ENCODE measurements at places on chromosomes 12 and 14. TPM values are rescaled to one million over a fixed set of nuclear protein-coding genes. Genes with fewer than 3 reads are reported as not detected.

DNA sequence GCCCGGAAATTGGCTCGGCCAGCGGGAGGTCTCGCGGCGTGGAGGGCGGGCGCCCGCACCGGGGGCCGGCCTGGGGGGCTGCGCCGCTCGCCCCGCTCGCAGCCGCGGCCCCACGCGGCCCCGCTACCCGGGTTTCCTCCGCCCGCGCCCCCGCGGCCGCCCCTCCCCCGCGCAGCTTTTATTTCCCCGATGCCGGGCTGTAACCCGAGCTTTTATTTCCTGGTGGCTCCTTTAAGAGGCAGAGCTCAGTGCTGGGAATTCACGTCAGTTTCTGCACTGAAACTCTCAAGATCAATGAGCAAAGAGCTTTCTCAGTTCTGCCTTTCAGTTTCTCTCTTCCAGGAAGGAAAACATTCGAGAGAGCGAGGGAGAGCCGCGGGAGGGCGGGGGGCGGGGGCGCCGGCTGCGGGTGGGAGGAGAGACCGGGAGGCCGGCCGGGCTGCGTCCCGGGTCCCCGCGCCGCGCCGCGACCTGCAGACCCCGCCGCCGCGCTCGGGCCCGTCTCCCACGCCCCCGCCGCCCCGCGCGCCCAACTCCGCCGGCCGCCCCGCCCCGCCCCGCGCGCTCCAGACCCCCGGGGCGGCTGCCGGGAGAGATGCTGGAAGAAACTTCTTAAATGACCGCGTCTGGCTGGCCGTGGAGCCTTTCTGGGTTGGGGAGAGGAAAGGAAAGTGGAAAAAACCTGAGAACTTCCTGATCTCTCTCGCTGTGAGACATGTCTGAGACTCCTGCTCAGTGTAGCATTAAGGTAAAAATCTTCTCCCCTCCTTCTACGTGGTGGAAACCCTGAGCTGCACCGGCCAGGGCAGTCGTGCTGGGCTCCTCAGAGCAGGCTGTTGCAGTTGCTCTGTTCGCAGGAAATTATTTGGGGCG lies at the start of gene ETV6:
Gene ETV6, plus strand, starts transcription at position 262 of the 873 bp plus-strand sequence. Its CDS starts 454 bp downstream, at position 716.
- DNase-seq = peak; percentile 94
- H3K4me1 ChIP-seq = peaks cover 28% of the 10 kb centered on the region
- peak within 1 kb of the TSS; percentile 91 for H3K4me3 ChIP-seq
- H3K27ac ChIP-seq = peak within 1 kb of the TSS; percentile 97
- no peaks in the 10 kb centered on the region for H3K27me3 ChIP-seq

- H3K27ac ChIP-seq = no peak overlapping the region
- H3K36me3 ChIP-seq = no peaks in the 10 kb centered on the region
- DNase-seq = peak; percentile 70
- H3K4me1 ChIP-seq = peaks cover 6% of the 10 kb centered on the region
- H3K27me3 ChIP-seq = peaks cover 19% of the 10 kb centered on the region
Measured at GRCh38 chr14:54366736-54367735, 29.8 kb upstream of the CDKN3 start.

- peaks cover 84% of the 10 kb centered on the region for H3K4me1 ChIP-seq
- peaks cover 86% of the 10 kb centered on the region for H3K36me3 ChIP-seq
- H3K27me3 ChIP-seq = no peaks in the 10 kb centered on the region
- H3K4me3 ChIP-seq = peak overlapping the region; percentile 34
- peak overlapping the region; percentile 79 for H3K27ac ChIP-seq
Measured at GRCh38 chr12:6465467-6466183, 4.9 kb downstream of the VAMP1 start.

Gene SYNDIG1L
- not detected for total RNA-seq

Gene EIF2S3B
- total RNA-seq = 0.62 TPM

- no peak overlapping the region for H3K27ac ChIP-seq
- H3K27me3 ChIP-seq = peaks cover 16% of the 10 kb centered on the region
- no peak for DNase-seq
- H3K4me3 ChIP-seq = no peak overlapping the region
- no peaks in the 10 kb centered on the region for H3K36me3 ChIP-seq
Measured at GRCh38 chr14:51507906-51508511, 143.7 kb upstream of the FRMD6 start.

DNA sequence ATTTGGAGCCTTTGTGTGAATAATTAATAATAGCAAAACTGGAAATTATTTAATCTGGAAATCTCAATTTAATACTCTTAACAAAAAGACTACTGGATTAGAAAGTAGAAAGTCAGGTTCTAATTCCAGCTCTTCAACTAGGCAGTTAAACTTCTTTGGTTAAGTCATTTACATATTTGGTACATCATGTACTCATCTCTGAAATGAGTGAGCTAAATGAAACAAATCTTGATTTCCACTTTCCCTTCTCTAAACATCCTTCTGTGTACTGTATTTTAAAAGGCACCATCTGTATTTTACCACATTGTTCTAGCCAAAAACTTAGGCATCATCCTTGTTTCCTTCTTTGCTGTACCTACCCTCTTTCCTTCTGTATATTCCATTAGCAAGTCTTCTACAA lies 26.9 kb downstream of the CRADD start:
- H3K27ac ChIP-seq = no peak overlapping the region
- H3K27me3 ChIP-seq = no peaks in the 10 kb centered on the region
- no peak for DNase-seq
- H3K4me3 ChIP-seq = no peak overlapping the region

- no peak for DNase-seq
- H3K4me1 ChIP-seq = peaks cover 47% of the 10 kb centered on the region
- no peaks in the 10 kb centered on the region for H3K27me3 ChIP-seq
- H3K27ac ChIP-seq = no peak overlapping the region
Measured at GRCh38 chr14:74886001-74886400, 4.3 kb downstream of the DLST start.

Gene ASPG
- not detected for total RNA-seq

GRCh38 chr14:36506732-36507614 lies 13.1 kb downstream of the NKX2-1 start:
- no peak for DNase-seq
- peak overlapping the region; percentile 29 for H3K27ac ChIP-seq
- peaks cover 81% of the 10 kb centered on the region for H3K27me3 ChIP-seq
- peaks cover 10% of the 10 kb centered on the region for H3K36me3 ChIP-seq

- no peak for DNase-seq
- no peak overlapping the region for H3K4me3 ChIP-seq
- peaks cover 8% of the 10 kb centered on the region for H3K27me3 ChIP-seq
- H3K4me1 ChIP-seq = no peaks in the 10 kb centered on the region
- H3K27ac ChIP-seq = no peak overlapping the region
Measured at GRCh38 chr12:94495445-94496115, 35.9 kb upstream of the CEP83 start.

DNA sequence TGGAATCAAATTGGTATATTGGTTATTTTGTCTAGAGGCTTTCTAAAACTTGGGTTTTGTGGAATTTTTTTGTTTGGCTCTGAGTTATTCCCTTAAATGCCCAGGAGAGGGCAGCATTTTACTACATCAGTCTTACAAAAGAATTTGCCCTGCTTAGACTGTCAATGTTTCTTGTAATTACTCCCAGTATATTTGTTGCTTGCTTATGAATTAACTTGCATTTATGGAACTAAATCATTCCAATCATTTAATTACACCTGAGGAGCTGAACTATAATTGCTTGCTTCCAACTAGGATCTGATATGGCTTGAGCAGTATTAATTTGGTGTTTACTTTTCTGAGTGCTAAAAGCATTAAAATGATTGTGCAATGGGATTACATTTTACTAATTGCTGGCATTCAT lies 48.7 kb downstream of the MIPOL1 start:
- H3K27ac ChIP-seq = no peak overlapping the region
- no peaks in the 10 kb centered on the region for H3K36me3 ChIP-seq
- H3K27me3 ChIP-seq = no peaks in the 10 kb centered on the region
- no peak overlapping the region for H3K4me3 ChIP-seq

Gene INHBC
- total RNA-seq = not detected

Gene ABHD12B
- not detected for total RNA-seq

DNA sequence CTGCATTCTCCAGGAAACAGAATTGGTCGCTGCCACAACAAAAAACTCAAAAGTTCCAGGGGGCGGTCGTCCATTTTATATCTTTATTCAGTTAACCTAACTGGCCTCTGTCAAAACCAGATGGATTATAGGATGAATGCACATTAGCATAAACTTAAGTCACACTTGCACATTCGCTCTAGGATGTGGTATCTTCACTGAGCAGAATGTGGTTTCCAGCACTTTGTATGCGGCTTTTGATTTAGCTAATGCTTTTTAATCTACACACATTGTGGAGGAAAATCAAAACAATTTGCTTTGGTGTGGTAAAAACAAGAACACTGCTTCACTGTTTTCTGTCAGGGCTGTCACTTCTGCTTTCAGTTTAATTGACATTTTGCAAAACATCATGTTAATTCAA lies 4.5 kb downstream of the TAS2R50 start:
- H3K4me3 ChIP-seq = peak overlapping the region; percentile 22
- peak; percentile 89 for DNase-seq
- H3K36me3 ChIP-seq = peaks cover 2% of the 10 kb centered on the region

Gene ACSM4
- not detected for total RNA-seq

DNA sequence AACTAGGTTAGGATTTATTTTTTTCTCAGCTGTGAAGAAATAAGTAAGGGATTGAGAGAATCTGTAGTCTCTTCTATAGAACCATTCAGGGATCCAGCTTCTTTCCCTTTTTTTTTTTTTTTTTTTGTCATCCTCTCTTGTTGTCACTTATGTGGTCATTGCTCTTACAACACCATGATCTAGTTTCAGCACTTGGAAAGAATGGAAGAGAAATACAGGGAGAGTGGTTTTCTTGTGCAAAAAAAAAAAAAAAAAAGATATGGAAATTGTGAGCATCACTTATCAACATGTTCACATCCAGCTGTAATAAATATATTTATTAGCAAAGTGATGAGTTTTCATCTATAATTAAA lies 599.3 kb downstream of the SLC6A15 start:
- DNase-seq = no peak
- H3K27ac ChIP-seq = no peak overlapping the region
- no peak overlapping the region for H3K4me3 ChIP-seq
- H3K27me3 ChIP-seq = no peaks in the 10 kb centered on the region

GRCh38 chr12:70402597-70402996 lies 36.5 kb downstream of the KCNMB4 start:
- no peak overlapping the region for H3K27ac ChIP-seq
- no peak overlapping the region for H3K4me3 ChIP-seq
- no peak for DNase-seq

GRCh38 chr14:23864861-23865260 lies 88.7 kb upstream of the DHRS4 start:
- no peak overlapping the region for H3K4me3 ChIP-seq
- H3K27me3 ChIP-seq = peaks cover 6% of the 10 kb centered on the region
- H3K4me1 ChIP-seq = no peaks in the 10 kb centered on the region

DNA sequence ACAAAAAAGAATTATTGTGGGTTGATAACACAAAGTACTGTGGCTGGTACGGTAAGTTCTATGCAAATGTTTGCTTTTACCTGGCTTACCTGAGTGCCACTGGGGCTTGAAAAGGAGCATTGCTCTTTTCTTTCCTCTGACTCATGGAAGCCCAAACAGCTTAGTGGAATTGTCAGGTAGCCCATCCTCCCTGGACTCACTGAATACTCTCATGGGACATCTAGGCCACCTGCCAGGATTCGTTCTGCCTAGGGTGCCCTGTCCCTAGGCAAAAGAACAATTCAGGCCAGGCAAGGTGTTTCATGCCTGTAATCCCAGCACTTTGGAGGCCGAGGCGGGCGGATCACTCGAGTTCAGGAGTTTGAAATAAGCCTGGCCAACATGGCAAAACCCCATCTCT lies 22.5 kb upstream of the YAF2 start:
- no peak overlapping the region for H3K4me3 ChIP-seq
- H3K27me3 ChIP-seq = peaks cover 2% of the 10 kb centered on the region
- no peak for DNase-seq
- H3K4me1 ChIP-seq = no peaks in the 10 kb centered on the region

Gene COL2A1
- total RNA-seq = 0.07 TPM

DNA sequence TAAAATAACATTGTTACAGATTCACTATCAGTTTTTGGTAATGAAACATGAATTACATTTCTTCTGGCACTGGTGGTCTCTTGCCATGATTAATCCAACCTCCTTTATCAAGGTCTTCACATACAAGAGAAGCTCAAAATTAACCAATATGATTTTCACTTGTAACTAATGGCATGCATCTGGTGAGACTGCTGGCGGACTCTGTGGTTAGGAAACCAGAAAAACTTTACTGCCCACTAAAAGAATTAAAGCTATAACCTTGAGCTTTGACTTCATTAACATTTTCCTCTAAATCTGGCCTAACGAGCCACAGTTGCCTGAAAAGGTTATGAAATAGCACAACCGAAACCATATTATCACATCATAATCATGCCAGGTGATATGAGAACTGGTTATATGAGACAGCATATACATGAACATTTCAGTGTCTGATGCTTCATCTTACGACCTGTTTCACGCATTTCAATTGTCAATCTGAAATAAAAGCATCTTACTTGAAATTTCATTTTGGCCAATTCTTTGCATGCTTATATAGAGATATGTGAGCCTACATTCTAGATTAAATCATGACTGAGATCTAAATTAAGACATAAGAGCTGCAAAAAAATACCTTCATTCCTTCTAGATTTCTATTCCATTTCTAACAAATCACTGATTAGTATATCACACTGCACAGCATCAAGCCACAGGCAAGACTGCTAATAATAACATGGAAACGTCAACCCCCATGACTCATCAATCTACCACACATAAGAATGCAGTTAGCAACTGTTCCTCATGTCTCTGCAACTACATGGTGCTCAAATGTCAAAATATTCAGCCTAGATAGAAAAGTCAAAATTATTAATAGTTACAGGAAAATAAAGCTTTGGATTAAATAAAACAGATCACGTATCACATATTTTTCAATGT lies 89.3 kb downstream of the OSBPL8 start:
- no peak for DNase-seq
- H3K4me1 ChIP-seq = peaks cover 6% of the 10 kb centered on the region
- H3K36me3 ChIP-seq = peaks cover 1% of the 10 kb centered on the region
- no peak overlapping the region for H3K27ac ChIP-seq
- no peaks in the 10 kb centered on the region for H3K27me3 ChIP-seq

DNA sequence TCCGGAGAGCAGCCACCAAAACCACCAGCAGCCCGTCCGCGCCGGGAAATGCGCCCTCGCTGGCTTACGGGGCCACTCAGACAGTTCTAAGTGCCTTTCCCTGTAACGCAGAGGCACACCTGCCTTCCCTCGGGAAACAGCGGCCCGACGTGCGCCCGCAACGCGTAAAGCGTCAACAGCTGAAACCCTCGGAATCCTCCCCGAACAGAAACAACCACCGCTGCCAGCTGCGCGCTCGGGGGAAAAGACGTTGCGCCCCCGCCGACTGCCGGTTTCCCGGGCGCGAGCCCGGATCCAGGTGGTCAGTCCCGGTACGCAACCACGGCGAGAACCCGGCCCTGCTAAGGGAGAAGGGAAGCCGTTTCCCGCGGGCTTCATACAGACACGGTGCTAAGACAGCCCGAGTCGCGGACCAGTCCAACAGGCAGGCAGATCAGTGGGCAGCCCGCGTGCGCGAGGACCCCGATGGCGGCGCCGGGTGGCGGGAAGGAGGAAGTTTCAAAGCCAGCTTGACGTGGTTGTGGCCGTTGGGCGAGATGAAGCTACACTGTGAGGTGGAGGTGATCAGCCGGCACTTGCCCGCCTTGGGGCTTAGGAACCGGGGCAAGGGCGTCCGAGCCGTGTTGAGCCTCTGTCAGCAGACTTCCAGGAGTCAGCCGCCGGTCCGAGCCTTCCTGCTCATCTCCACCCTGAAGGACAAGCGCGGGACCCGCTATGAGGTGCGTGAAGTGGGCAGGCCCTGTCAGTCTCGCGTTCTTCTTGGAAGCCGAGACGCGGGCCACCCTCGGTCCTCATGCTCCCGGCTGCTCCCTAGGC lies at the start of gene LRR1:
Gene LRR1, plus strand, starts transcription at position 456 of the 816 bp plus-strand sequence. Its CDS starts 81 bp downstream, at position 537.
- H3K27ac ChIP-seq = peak within 1 kb of the TSS; percentile 94
- peak within 1 kb of the TSS; percentile 96 for H3K4me3 ChIP-seq

Gene ARHGEF40
- total RNA-seq = not detected

- no peaks in the 10 kb centered on the region for H3K36me3 ChIP-seq
Measured at GRCh38 chr12:116483959-116484750, 75.0 kb upstream of the MAP1LC3B2 start.

GRCh38 chr14:65552724-65553123 lies 140.2 kb downstream of the FUT8 start:
- no peaks in the 10 kb centered on the region for H3K27me3 ChIP-seq
- peaks cover 4% of the 10 kb centered on the region for H3K36me3 ChIP-seq
- no peak overlapping the region for H3K4me3 ChIP-seq
- no peak overlapping the region for H3K27ac ChIP-seq
- H3K4me1 ChIP-seq = peaks cover 11% of the 10 kb centered on the region

Measured in activated CD4-positive, alpha-beta T cell treated with anti-CD3 and anti-CD28 coated beads, Interleukin-2, amount 10 ng/mL, durations not matched to agents 24 days and 14 days (primary cell).